Stimulated activated CD8-positive, alpha-beta memory T cell treated with anti-CD3 and anti-CD28 coated beads, Interleukin-7, amount 100 ng/mL, for 1 hour (primary cell): ENCODE measurements at places on chromosomes 7 and 10.

DNA sequence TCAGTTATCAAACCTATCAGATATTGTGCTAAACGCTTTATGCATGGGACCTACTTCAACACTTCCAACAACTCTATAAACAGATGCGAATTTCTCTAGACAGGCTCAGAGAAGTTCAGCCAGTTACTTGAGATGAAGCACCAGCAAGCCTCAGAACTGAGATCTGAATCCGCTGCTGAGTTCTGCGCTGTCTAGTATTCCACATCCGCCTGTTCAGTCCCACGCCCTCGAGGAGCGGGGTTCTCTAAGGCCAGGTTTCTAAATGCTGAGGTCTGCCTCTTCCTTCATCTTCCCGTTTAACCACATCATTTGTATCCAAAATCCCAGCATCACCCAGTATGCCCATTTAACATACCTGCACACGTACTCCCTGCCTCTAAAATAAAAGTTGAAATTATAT lies 297.8 kb upstream of the ZNF32 start:
- DNase-seq, result no peak

GRCh38 chr7:94022550-94022949 lies 18.4 kb upstream of the BET1 start:
- DNase-seq, result no peak

DNA sequence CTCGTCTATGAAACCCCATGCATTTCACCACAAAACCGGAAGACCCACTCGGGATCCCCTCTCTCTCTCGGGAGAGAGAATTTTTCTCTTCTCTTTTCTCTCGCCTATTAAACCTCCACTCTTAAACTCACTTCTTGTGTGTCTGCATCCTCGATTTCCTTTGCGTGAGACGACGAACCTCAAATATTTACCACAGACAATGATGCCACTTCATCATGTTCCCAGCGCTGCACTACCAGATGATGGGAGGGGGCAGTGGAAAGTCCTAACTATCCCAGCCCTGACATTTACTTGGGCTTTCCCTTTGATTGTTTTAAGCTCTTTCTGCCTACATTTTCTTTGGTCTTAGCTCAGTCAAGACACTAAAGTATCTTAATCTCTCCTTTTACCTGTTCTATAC lies 906.7 kb downstream of the GRID1 start:
- DNase-seq, result no peak

DNA sequence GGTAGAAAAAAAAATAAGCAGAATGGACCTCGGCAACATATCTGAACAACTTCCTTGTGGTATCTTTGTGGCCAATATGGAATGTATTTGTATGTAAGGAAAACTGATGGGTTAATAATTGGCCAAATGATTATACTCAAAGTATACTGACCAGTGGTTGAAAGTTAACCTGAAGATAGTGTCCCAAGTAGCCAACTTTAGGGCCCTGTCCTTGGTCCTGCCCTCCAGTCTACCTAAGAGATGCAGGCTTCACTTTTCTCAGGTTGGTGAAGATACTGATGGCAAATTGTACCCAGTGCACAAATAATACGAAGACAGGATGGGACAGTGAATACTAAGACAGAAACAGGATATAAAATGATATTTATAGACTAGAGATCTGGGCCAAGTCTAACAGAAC lies 109.2 kb downstream of the SORCS3 start:
- no peak for DNase-seq

DNA sequence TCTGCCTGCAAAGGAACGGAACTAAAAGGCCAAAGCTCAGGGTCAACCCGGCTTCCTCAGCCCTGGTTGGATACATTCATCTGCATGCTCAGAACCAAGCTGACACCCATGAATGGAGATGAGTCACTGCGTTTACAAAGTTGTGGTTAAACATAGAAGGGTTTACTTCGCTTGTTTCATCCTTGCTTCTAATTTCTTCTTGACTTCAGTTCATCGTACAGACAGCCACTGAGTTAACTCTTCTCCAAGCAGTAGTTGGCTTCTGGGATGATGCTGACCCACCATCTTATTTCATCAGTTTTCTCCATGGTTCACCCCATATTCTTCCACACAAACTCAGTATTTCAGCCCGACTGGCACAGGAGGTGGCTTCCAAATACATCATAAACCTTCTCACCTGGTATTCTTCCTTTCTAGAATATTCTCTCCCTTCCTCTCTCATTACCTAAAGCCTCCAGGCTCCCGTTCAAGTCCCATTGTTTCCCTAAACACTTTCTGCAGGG lies 166.3 kb upstream of the RNF32 start:
- no peak for DNase-seq

- DNase-seq, result no peak
Measured at GRCh38 chr7:6615723-6616555, 529 bp downstream of the ZNF853 start.

GRCh38 chr10:59672150-59672875 lies 37.3 kb downstream of the SLC16A9 start:
- DNase-seq, result no peak
